Adrenal gland (tissue), 19 donors: ENCODE measurements at places on chromosomes 1 and 21. TPM values are rescaled to one million over a fixed set of nuclear protein-coding genes. Genes with fewer than 3 reads are reported as not detected.
A peak's percentile ranks its signal among the peaks of the same experiment; 100 is the strongest.

DNA sequence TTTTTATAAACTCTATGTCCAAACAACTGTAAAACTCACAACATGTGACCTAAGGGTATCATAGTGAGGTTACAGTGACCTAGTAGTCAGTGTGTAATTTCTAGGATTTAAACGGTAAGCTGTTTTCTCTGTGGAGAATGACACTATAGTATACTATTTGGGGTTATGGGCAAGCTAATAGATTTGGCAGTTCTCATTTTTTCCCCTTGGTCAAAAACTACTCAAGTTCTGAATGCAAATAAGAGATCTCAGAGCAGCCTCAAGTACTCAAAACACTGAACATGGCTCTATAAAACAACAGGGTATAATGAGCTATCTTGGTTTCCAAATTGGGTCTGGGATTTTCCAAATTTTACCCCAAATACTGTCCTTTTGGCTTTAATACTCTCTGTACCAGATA lies 88.5 kb upstream of the HMCN1 start:
- DNase-seq, result no peak

GRCh38 chr1:160639652-160640051 lies 7.2 kb downstream of the SLAMF1 start:
- DNase-seq, result no peak

DNA sequence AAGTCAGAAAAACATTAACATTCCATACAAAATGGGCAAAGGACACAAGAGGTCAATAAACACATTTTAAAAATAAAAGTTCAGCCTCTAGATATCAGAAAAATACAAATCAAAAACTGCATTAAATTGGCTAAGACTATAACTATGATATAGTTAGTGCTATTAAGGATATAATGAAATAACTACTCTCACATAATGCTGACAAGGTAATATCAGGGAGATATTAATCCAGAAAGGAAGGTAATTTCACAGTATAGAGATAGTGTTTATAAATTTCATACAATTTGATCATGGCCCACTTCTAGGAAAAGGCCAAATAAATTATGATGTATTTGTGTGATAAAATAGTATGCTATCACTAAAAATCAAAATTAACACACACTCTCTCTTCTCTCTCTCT lies 61.8 kb downstream of the LBR start:
- no peak for DNase-seq

GRCh38 chr1:182549811-182550210 lies 39.2 kb downstream of the RNASEL start:
- DNase-seq, result no peak

GRCh38 chr1:41777695-41778094 lies 141.0 kb downstream of the HIVEP3 start:
- no peak for DNase-seq

- DNase-seq, result no peak
These were observed 94.8 kb downstream of the EBNA1BP2 start for GRCh38 chr1:43077273-43077672.

DNA sequence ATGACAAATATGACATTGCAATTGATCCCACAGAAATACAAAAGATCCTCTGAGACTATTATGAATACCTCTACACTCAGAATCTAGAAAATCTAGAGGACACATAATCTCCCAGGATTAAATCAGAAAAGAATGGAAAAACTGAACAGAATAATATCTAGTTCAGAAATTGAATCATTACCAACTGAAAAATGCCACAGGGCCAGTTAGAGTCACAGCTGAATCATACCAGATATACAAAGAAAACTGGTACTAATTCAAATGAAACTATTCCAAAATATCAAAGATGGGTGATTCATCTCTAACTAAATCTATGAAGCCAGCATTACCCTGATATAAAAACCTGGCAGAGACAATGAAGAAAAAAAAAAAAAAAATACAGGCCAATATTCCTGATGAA lies 149.3 kb downstream of the BRINP3 start:
- no peak for DNase-seq

GRCh38 chr1:217153361-217153760 lies 430.1 kb upstream of the ESRRG start:
- DNase-seq, result no peak

DNA sequence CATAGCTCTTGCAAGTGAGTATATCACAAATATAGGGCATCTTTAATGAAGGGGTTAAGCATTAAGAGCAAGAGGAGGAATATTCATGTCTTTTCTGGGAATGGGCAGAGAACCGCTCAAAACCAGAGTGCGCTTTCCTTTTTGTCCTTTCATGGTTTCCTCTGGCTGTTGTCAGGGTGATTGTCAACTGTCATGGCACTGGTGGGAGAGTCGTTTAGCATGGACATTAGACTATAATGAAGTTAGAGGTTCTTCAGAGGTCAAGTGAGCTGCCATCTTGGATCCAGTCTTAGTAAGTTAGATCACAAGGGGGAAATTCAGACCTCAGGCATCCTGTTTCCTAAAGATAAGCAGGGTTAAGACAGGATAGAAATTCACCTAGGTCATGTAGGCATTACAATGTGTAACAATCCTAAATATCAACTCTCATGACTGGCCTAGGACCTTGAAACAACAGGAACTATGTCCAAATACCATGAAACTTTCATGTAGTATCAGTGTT lies 12.1 kb upstream of the COA6 start:
- DNase-seq, result no peak

GRCh38 chr1:55064071-55064581 lies 24.8 kb downstream of the PCSK9 start:
- DNase-seq, result no peak

DNA sequence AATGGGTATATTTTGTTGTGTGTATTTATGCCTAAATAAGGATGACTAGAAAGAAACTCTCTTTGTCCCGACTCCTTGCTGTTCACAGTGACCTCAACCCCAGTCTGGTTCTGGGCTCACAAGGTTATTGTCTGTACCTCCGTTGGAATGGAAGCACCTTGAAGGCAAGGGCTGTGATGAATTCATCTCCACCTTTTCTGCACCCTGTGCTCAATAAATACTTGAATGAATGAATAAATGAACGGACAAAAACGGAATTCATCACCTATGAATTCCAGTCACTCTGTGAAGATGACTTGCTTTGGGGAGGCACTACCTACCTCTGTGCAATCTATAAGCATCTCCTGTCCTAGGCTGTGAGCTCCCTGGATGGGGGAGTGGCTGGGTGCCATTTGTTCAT lies 39.3 kb downstream of the HSPG2 start:
- DNase-seq, result no peak

DNA sequence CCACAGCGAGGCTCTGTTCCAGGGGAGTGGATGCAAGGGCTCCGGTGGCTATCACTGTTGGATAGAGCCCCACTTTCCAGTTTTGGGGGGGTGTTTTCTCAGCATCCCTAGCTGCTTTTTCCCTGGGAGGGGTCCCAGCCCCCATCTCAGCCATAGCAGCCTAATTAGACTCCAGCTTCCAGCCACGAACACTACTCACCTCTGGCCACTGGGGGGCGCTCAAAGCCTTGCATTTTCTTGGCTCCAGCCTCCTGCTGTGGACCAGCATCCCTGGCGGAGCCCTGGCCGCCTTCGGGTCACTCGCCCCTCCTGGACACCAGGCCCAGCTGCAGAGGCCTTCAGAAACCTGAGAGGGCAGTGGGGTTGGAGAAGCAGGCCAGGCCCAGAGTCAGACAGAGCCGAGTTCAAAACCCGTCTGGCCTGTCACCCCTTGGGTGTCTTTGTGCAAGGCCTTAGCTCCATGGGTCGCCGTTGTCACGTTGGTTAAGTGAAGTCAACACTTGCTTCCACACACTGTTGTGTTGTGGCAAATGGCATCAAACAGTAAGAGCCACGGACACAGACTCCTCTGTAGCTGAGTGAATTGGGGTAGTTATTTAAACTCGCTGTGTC lies 93.5 kb upstream of the ACTL8 start:
- DNase-seq, result peak; percentile 57

- no peak for DNase-seq
These were observed 5.5 kb downstream of the CLCA4 start for GRCh38 chr1:86552376-86552775.

DNA sequence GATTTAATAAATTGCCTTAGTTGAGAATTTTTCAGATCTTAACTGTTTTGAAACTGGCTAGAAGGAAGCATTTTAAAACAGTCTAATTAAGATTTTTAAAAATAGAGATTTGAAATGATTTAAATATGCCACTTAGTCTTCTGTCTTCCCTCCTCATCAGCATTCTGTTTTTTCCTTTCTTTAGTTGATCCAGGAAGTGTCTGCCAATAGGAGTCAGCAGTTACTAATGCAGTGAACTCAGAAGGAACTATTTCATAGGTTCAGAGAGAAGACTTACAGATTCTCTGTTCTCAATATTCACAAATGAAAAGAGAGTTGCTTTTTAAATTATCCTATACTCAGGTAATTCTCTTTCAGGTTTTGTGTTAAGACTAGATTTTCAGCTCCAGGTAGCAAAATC lies 84.5 kb downstream of the RPS6KC1 start:
- DNase-seq, result no peak

DNA sequence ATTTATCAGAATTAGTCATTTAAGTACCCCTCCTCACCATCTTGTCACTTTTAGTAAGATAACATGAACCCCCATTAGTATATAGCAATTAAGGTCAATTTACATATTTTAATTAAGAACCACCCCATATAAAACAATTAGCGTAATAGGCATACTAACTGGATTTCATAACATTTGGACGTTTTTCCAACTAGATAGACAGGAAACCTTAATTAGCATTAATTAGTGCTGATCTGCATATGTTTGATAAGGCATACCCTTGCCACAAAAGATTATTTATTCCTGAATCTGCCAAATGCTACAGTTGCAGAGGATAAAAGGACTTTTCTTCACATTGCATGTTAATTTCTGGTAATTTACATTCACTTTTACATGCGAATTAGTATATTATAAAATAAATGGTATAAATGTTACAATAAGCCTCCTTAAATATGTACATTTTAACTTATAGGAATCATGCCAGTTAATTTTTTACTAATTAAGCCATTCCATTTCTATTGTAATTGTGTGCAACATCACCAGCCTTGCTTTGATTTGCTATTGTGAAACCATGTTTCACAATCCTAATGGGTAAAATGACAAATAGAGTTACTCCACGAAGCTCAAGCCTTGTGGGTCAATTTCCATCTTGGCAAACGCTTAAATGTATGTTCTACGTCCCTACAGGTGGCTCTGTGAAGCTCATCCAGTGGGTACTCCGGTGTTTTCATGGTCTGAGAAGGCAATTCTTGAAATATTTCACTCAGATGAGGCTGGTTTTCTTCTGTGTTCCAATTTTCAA lies 469.6 kb downstream of the DPYD start:
- DNase-seq, result no peak

DNA sequence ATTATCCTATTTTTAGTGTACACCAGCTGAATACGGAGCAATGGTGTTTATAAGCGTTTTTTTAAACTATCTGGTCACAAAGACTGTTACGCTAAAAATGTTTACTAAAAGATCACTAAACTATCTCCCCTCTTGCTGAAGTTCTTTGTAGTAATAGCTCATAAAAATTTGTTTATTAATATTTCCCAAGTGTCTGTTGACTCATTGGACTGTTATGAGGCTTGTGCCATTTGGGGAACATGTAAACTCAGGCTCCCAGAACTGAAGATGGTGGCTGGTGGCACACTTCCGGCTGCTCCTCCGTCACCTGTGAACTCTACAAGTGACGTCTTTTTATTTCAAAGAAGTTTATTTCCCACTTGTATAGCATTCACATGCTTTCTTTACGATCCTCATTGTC lies 46.3 kb downstream of the AIDA start:
- DNase-seq, result no peak

GRCh38 chr1:183180218-183180617 lies 5.8 kb upstream of the LAMC2 start:
- DNase-seq, result peak; percentile 22

DNA sequence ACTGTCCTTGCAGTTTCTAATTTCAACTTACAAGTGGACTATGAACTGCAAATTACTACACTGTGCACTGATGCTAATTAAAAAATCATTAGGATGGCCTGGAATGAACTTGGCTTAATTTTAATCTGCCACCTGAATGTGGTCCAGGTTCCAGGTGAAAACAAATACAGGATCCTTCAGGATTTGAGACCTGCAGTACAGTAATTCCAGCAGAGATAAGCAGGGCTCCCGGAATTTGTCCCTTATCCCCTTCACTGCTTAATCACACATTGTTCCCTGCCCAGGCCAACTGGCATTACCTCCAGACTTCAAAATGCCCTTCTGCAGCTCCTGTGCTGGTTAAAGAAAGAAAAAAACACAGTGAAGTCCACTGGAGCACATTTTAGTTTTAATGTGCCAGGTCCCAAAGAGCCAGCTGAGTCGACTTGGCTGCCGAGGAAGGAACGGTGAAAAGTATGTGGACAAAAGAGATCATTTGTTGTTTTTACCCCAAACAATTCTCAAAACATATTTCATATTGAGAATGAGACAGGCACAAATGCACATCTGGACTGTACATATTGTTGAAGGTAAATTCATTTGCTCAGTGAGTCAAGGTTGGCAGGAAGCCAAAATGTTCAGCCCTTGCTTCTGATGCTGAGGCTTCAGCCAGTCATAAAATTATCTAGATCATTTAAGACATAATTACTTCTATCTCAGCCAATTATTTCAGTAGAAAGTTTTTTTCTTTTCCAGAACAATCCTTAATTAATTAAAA lies 28.3 kb downstream of the DEGS1 start:
- DNase-seq, result peak; percentile 36

GRCh38 chr1:233182587-233182986 lies 112.9 kb downstream of the PCNX2 start:
- no peak for DNase-seq

DNA sequence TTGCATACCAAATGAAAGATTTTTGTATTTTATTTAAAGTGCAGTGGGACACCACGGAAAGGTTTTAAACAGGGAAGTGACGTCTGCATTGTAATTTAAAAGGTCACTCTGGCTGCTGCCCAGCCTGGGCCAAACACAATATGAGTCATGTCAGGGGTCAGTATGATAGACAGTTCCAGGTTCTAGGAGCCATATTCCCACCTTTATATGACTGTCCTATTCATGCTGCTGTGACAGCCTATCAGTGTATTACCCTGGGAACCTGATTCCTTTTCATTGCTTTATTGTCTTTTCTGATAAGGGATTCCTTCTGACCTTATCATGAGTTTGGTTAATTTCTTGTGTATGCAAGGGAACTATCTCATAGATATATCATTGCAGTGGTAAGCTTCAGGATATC lies 5.3 kb downstream of the VANGL1 start:
- peak; percentile 34 for DNase-seq

DNA sequence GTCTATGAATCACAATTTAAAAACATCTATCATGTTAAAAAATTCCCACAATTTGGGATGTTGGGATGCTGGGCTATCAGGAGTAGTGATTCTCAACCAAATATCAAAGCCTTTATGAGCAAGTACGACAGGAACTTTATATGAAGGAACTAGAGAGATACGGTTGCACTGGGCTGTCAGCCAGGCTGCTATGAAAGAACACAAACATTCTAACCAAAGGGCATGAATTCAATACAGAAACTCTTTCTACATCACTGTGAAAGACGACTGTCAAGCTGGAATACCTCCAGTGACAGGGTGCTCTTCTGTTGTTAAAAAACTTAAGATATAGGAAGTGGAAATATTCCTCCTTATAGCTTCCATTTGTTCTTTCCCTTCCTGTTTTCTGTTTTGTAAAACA lies 9.8 kb downstream of the CACNA1E start:
- no peak for DNase-seq

The NTPCR gene
- polyA plus RNA-seq, result 68.1 TPM

The EPHB2 gene
- 1.3 TPM for polyA plus RNA-seq

The SLC66A1 gene
- polyA plus RNA-seq, result 37.2 TPM

The PPIAL4G gene
- polyA plus RNA-seq, result not detected

The LORICRIN gene
- polyA plus RNA-seq, result not detected

The SERINC2 gene
- polyA plus RNA-seq, result 34.0 TPM

The GABRD gene
- 6.6 TPM for polyA plus RNA-seq

The C1orf116 gene
- 0.88 TPM for polyA plus RNA-seq
